ENCODE measurements at places on chromosomes 16 and 17.

GRCh38 chr16:57522960-57523359 lies 13.4 kb downstream of the CCDC102A start:
- no peak for DNase-seq

DNA sequence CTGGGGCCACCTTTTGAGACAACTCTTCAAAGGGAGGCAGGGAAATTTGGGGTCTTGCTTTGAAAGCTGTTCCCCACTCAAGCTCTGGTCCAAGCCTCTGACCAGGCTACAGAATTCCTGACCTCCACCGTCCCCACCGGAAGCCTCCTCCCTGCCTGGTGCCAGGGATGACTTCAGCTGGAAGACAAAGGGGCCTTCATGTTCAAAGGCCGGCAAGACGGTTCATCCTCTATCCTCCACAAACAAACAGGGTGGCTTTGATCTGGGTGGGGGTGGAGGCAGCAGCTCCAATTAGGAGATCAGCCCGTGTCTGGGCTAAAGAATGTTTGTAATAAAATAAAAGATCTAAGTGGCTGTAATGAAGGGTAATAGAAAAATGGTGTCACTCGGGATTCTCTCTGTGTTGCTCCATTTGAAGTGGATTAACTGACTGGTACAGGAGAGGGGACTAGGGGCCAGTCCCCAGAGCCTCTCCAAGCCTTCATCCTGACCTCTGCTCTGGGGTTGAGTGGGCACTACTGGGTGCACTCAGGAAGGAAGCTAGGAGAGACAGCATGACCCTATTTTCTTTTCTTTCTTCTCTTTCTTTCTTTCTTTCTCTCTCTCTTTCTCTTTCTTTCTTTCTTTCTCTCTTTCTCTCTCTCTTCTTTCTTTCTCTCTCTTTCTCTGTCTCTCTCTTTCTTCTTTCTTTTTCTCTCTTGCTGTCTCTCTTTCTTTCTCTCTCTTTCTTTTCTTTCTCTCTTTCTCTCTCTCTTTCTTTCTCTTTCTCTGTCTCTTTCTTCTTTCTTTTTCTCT lies 27.5 kb upstream of the NKD1 start:
- DNase-seq: no peak

DNA sequence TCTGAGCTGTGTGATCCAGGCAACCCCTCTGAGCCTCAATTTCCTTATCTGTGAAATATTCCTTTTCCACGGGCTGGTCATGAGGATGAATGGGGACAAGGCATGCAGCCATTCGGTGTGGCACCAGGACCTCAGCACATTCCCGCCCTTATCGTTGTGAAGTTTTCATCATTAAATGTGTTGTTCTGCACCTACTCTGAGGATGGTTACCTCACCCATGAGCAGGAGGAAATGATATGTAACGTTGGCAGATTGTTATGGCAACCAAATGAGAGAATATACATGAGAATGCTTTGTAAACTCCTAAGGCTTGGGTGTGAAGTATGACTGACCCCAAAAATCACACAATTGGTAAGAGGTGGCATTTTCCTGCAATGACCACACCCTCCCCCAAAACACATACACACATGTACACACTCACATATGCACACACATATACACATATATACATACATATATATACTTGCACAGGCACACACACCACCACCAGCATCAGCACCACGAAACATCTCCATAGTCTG lies 39.5 kb downstream of the SMARCE1 start:
- DNase-seq: no peak

- DNase-seq: peak; percentile 29
Observed at GRCh38 chr16:81238296-81239011, at the start of gene BCO1. Gene BCO1 (plus strand): TSS chr16:81238689. CDS start chr16:81238909, 220 bp downstream.

DNA sequence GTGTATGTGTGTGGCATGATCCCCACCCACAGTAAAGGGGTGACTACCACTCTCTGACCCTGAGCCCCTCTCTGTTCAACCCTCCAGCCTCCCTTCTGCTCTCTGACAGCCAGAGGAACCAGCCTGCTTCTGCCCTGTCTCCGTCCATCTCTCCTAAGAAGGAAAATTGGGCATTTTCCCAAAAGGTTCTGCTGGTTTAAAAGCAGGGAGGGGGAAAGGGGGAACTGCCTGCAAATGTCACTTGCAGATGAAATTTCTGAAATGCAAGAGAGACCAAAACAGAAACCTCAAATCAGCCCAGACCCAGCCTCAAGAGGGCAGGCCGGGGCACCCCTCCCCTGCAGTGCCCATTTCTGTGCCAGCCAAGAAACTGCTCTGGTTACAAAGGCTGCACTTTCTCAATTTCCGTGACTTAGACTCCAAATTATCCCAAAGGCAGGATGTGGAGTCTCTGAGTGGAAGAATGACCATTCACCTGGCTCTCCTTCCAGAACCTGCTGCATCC lies 197.9 kb downstream of the RBFOX3 start:
- DNase-seq: no peak

DNA sequence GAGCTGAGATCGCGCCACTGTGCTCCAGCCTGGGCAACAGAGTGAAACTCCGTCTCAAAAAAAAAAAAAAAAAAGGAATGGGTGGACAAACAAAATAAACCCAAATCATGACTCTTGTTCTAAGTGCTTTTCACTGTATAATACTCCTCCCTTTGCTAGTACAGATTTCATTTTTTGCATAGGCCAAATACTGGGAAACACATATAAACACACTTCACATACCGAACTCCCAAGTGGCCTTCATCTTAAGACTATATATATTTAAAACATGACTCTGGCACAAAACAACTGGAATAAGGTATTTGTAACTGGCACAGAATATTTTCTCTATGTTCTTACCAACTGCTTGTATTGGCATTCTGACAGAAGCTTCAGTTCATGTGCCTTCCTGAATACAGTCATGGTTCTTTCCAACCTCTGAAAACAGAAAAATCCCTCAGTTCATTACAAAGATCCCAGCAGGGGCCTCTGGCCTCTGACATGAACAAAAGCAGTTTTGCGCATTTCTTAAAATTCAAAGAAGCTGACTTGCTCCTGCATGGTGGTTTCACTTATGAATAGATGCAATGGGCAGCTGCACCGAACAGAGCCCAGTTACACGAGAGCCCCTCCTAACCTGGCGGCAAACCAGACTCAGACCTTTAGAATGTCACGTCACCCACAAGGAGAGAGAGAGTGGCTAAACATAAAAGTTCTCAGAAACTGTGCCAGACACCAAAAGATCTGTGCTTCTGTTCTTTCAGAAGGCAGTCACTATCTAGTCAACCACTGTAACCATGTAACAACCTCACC lies 19.1 kb upstream of the COPRS start:
- DNase-seq: no peak

Data from skeletal muscle cell (primary cell).